Activated T-helper 17 cell treated with anti-CD3 and anti-CD28 coated beads, Interleukin-2, amount 50 U/mL, for 72 hours (primary cell): ENCODE measurements at places on chromosomes 2 and 18.

GRCh38 chr18:23827681-23828080 is 138.4 kb downstream of the LAMA3 start:
- peak overlapping the region; percentile 89 for H3K27ac ChIP-seq
- no peak overlapping the region for H3K4me3 ChIP-seq
- H3K36me3 ChIP-seq, result no peaks in the 10 kb centered on the region
- ATAC-seq, result peak; percentile 11

DNA sequence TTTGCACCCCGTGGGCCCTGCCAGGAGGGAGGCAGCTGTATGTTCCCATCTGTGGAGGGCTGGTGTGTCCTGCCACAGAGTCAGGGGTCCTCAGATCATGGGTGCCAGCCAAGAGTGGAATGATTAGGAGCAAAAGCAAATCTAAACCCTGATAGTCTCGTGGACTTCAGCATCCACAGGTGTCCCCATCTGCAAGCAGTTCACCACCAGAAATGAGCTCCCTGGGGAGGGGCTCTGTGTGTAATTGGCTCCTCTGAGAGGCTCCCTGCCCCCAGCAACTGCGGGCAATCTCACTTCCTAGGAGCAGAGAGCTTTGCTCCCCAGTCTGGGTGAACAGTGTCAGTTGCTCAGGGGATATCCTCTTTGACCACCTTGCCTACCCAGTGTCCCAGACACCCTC is 78.1 kb downstream of the HNRNPLL start:
- H3K27me3 ChIP-seq, result peaks cover 13% of the 10 kb centered on the region
- no peaks in the 10 kb centered on the region for H3K36me3 ChIP-seq
- H3K4me3 ChIP-seq, result no peak overlapping the region
- no peak overlapping the region for H3K27ac ChIP-seq
- ATAC-seq, result no peak
- no peaks in the 10 kb centered on the region for H3K4me1 ChIP-seq

DNA sequence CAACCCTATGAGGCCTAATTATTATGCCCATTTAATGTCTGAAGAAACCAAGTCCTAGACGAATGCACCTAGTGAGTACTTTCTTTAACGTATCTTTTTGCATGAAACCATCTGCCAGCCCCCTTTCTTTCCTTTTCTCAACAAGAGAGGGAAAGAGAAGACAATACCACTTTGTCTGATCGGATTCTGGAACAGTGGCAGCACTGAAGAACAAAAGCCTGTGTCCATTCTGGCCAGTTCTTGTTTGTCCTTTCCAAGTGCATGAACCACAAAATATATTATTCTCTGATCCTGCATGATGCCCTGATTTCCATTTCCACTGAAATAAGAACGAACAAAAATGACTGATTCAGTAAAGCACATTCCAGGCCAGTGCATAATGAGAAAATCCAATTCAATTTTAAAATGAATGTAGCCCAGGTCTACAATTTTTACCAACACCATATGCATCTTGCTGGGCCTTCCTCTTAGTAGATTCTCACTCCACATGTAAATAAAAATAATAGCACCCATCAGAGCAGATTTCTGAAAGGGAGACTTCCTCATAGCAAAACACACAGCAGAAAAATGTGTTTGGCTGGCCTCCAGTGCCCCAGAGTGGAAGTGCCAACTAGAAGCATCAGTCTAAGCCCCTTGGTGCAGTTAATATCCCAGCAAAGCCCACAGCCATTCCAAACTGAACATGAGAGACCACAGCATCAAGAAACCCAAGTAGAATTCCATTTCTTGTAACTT is 422.6 kb upstream of the ID2 start:
- no peaks in the 10 kb centered on the region for H3K27me3 ChIP-seq
- H3K4me3 ChIP-seq, result no peak overlapping the region
- H3K27ac ChIP-seq, result no peak overlapping the region
- no peak for ATAC-seq

DNA sequence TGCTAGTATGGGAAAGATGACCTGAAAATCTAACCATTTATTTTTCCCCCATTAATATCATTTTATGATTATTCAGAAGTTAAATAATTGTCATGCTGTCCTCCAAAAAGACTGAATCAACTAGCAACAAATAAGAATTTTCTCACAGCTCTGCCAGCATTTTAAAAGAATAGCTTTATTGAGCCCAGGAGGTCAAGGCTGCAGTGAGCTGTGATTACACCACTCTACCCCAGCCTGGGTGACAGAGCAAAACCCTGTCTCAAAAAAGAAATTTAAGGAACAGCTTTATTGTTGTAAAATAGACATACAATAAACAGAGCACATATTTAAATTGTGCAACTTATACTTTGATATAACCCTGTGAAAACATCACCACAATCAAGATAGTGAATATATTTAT is 24.8 kb upstream of the IL1A start:
- H3K4me3 ChIP-seq, result no peak overlapping the region
- peaks cover 4% of the 10 kb centered on the region for H3K36me3 ChIP-seq
- H3K27ac ChIP-seq, result peak overlapping the region; percentile 4
- H3K4me1 ChIP-seq, result peaks cover 24% of the 10 kb centered on the region
- ATAC-seq, result no peak

DNA sequence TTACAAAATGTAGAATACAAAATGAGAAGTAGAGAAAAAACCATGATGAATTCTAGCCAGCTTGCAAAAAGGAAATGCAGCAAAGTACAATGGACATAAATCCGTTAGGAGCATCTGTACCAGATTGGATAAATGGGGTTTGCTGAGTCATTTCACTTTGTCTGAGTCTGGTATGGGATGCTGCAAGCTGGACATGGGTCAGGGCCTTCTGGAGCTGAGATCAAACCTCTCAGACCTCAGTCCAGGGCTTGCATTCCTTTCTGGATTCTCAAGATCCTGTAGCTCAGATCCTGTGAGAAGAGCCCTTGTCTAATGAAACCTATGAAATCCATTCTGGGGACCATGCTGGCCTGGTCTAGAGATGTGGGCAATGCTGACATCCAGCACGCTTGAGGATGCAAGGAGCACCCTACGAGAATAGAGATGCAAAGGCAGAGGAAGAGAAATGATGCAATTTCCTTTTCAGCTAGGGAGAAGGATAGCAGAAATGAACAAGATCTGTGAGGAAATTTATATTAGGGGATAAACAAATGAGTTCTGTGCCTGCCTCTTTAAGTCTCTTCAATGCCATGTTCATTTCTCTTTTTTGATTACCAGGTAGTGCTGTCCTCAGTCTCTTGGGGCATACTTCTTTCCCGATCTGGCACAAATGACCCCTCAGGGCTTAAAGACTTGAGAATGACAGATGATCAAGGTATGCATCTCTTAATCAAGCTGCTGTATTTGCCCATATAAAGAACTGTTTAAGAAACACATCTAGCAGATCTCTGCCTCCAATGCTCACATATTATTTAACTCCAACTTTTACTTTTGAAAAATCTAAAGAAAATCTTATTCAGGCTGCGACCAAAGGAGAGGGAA is 230.4 kb downstream of the MEIS1 start:
- H3K27ac ChIP-seq, result no peak overlapping the region
- H3K27me3 ChIP-seq, result no peaks in the 10 kb centered on the region
- ATAC-seq, result no peak
- no peaks in the 10 kb centered on the region for H3K36me3 ChIP-seq
- no peak overlapping the region for H3K4me3 ChIP-seq
